Cardiac muscle cell (in vitro differentiated cells and primary cell): ENCODE measurements at places on chromosomes 3 and 15. TPM values are rescaled to one million over a fixed set of nuclear protein-coding genes. Genes with fewer than 3 reads are reported as not detected.
A peak's percentile ranks its signal among the peaks of the same experiment; 100 is the strongest.

- no peak for DNase-seq
Measured at GRCh38 chr3:54574906-54575617, 352.8 kb downstream of the LRTM1 start.

- peak; percentile 48 for DNase-seq
Measured at GRCh38 chr3:141575879-141576743, 89.3 kb downstream of the RASA2 start.

HACL1 gene
- total RNA-seq = 7.8 and 11.2 TPM in 2 replicates

- DNase-seq = no peak
Measured at GRCh38 chr3:9087831-9088413, 124.7 kb upstream of the RAD18 start.

GRCh38 chr3:157412323-157412855, 24.3 kb upstream of the PTX3 start:
- no peak for DNase-seq

- DNase-seq = no peak
Measured at GRCh38 chr3:120846073-120846472, 61.9 kb upstream of the STXBP5L start.

DNA sequence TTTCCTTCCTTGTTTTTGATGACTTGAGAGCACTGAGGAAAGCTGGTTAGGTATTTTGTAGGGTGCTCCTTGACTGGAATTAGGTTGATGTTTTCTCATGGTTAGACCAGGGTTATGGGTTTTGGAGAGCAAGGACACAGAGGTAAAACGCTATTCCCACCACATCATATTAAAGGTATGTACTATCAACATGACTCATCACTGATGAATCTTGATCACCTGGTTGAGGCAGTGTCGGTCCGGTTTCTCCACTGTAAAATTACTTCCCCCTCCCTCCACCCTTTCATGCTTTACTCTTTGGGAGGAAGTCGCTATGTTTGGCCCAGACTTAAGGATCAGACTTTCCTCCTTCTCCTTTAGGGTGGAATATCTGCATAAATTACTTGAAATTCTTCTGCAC, 201.6 kb downstream of the EDEM1 start:
- no peak for DNase-seq

IL5RA gene
- 0.07 TPM in 1 of 2 replicates, not detected in the other for total RNA-seq

NR2E3 gene
- 0.09 TPM in 1 of 2 replicates, not detected in the other for total RNA-seq

DNA sequence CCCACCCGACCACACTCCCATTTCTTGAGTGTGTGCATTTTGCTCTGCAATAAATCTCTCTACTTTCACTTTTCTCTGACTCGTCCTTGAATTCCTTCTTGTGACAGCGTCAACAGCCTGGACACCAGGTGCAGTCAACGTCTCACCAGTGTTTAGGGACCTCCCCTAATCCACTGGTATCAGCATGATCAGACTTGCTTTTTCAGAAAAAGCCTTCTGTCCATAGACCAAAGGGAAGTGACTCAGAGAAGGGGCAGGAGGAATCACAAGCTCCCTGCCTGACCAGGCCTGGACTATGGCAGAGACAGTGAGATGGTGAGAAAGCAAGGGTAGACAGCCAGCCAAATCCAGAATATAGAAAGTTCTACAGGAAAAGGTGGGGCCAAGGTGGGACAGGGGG, 15.5 kb downstream of the CCR5 start:
- DNase-seq = no peak

RARRES1 gene
- total RNA-seq = 0.33 and 0.39 TPM in 2 replicates

GASK1A gene
- total RNA-seq = 0.78 and 0.80 TPM in 2 replicates

TMEM44 gene
- 14.1 and 16.2 TPM in 2 replicates for total RNA-seq

FOXB1 gene
- total RNA-seq = not detected in 2 replicates

DNA sequence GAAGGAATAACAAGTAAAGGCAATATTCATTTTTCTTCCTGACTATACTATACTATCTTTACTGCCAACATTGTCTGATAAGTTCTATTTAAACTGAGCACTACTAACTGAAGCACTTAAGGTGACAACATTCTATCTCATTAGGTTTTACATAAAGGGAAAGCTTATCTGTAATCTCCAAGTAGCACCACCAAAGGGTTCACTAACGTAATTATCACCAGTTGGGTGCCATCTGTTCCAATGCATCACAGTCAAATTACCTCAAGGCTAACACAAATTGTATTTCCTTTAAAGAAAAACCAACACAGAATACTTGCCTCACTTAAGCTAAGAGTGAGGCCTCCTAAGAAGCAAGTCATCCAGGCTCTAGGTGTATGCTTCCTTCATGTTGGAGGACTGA, 453.8 kb downstream of the RAP2B start:
- no peak for DNase-seq

- DNase-seq = no peak
Measured at GRCh38 chr3:49493901-49494300, 23.8 kb downstream of the DAG1 start.

DNA sequence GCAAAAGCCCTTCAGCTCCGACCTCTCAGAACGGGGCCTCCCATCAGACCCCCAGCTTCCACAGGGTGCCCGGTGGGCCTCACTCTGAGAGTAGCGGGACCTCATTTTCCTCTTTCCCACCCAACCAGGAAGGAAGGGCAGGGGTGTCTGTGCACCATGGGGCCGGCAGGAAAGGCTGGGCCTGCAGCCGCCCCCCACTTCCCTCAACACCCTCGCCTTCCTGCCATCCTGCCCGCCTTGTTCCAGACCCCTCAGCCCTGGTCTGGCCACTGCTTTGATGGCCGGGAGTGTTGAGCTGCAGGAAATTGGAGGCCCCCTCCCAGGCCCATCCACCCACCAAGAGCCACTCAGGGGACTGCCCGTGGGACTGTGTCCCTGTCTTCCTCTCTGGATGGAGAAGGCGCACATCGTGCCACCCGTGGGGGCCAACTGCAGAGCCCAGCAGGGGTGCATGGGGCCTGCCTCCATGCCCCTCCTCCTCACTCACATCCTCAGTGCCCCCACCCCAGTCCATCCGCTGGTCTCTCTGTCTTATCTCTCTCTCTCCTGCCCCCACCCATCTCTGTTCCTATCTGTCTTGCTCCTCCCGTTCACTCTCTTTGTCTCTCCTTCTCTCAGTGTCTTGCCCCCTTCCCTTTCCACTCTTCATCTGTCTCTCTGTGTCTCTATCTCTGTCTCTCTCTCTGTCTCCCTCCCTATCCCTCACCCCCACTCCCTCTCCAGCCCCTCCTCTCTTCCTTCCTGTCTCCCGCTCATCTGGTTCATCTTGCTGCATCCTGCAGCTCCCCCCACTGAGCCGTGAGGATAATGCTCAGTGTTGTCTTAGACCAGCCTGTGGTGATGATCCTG, 1.8 kb upstream of the PLXND1 start:
- DNase-seq = no peak

BCHE gene
- 6.3 and 11.1 TPM in 2 replicates for total RNA-seq

ISLR gene
- 1.6 and 4.1 TPM in 2 replicates for total RNA-seq

- no peak for DNase-seq
Measured at GRCh38 chr3:150447084-150447483, 39.0 kb downstream of the TSC22D2 start.

OR5H1 gene
- not detected in 2 replicates for total RNA-seq

DNA sequence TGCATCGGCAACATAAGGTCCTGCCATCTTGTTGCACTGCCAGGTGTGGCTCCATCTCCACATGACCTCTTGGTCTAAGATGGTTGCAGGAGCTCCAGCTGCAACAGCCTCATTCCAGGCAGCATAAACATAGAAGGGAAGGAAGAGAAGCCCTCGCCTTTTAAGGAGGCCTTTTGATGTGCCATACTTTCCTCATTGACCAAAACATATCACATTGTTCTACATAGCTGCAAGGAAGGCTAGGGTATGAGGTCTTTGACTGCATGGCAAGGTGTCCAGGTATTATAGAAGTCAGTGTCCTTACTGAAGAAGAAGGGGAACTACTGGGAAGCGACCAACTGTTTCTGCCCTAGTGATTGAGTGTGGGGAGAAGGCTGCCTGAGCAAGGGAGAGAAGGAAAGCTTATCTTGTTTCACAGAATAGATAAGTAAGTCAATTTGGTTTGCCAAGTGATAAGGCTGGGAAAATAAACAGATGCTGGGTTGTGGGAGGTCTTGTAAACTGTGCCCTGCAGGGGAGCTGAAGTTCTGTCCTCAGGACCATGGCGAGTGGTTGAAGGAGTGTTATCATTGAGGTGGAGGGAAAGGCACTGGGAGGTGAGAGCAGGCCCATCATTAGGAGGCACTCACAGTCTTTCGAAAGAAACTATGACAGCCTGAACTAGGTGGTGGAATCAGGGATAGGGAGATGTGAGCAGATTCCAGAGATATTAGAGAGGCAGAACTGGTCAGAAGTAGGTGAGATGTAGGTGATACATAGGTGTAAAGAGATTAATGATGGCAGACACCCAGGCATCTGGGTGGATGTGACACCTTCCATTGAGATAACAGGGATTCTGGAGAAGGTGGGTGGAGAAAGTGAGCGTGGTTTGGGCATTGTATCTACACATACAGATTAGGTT, 93.8 kb upstream of the IGF1R start:
- peak; percentile 17 for DNase-seq

DNA sequence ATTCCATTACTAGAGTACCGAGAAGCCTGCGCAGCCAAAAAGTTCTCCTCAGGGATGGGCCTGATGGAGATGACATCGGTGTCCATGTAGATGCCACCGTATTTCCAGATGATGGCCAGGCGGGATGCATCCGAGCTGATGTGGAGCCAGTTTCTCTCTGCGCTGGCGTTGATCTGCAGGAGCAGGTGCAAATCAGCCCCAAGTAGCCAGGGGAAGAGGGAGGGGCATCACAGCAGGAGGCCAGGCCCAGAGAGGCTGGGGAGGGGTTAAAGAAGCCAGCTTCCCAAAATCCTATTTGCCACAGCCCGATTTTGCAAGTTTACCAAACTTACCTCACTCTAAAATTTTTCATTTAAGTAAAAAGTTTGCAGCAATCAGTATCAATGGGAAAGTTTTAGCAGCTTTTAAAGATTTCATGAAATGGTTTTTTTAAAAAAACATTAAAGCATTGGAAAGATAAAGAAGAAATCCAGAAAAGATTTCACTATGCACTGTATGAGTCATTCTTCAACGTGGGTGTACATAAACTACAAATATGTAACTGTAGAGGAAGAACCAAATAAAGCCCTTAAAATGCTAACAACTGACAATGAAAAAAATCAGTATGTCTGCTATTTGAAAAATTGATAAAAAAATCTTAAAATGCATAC, 7.4 kb downstream of the A4GNT start:
- no peak for DNase-seq

DNA sequence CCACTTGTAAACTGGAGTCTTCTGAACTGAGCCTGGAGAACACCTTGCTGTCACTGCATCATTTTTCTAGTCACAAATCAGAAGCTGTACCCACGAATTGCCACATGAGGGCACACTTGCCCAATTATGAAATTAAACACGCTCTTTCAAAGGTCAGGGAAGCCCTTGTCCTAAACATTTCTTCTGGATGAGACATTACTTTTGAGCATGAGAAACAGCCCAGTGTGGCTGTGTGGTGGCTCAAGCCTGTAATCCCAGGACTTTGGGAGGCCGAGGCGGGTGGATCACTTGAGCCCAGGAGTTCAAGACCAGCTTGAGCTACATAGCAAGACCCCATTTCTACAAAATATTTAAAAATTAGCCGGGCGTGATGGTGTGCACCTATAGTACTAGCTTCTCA, 27.5 kb upstream of the CFAP161 start:
- peak; percentile 83 for DNase-seq

FBN1 gene
- 5.3 and 6.0 TPM in 2 replicates for total RNA-seq

DNA sequence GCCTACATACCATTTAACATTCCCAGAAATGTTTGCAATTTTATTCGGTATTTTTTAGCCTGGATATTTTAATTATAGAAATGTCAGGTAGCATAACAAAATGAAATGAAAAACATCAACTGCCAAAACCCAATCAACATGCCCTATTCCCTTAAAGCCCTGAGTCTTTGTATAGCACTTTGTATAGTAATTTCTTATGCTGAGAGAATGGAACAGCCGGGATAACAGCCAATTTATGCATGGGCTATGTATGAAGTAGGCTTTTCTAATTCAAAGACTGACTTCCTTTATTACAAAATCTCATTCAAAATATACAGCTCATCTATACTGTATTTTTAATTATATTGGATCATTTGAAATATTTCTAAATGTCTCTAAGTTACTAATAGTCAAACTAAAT, 513.0 kb upstream of the NAALADL2 start:
- DNase-seq = no peak

DNA sequence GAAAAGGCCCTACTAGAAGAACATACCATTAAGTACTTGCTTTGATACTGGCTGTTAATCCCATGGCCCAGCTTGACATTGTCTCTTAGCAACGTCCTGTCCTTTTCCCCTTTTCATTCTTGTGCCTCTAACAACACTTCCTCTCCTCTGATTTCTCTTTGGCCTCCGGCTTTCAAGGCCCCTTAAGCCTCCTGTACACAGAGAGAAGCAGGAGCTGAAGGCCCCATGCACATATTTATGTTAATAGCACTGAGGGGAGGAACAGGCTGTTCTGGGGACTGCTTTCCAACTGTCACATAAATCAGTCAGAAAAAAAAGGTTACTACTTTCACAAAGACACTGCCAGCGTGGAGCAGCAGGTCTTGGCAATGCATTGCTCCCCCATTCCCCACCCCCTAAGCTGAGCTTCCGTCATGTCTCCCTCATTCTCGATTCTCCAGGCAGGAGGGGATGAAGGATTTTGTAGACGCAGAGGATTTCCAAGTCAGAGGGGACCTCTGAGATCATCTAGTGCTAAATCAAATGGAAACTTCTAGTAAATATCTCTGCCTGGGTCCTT, 257.4 kb upstream of the ADAMTS9 start:
- DNase-seq = peak; percentile 35
